ENCODE measurements at places on chromosomes 4 and X.

DNA sequence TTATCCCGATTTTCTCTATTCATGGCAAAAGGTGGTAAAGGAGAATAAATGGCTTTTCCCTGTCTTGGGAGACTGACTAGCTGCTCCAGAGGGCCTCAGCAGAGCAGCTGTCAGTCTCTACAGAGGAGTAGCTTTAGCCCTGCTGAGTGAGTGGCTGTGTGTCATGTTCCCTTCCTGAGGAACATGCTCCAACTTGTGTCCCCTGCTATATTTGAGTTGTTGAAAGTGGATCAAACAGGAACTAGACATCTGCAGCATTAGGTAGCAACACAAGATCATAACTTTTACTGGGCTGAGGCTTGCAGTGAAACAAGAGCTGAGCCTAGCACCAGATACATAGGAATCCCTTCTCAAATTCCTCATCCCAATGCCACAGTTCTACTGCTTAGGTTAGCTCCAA is 26.7 kb upstream of the PLAC1 start:
- no peak for DNase-seq

DNA sequence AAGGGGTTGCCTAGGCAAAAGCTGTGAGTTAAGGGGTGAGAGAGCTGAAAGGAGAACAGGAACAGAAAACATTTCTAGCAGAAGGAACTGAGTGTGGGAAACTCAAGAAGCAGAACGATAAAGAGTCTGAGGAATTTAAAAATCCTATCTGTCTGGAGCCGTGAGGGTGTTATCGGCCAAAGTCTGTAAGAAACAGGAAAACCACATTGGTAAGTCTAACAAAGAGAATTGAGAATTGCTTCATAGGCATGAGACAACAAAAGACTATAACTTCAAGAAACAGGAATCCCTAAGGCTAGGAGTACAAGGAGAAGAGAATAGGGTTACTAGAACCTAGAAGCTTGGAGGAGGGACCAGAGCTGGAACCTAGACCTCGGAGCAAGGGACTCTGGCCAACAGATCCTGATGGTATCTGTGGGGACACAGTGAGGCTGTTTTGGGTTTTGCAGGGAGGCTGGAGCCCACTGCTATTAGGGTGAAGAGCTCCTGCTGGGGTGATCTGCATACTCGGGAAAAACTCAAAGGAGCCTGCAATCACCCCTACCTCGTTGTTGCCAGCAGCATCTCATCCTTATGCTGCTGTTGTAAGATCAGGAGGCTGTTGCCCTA is 175.6 kb downstream of the FBXO8 start:
- no peak for DNase-seq

GRCh38 chr4:126775485-126776106 is 857.2 kb upstream of the INTU start:
- DNase-seq = no peak

DNA sequence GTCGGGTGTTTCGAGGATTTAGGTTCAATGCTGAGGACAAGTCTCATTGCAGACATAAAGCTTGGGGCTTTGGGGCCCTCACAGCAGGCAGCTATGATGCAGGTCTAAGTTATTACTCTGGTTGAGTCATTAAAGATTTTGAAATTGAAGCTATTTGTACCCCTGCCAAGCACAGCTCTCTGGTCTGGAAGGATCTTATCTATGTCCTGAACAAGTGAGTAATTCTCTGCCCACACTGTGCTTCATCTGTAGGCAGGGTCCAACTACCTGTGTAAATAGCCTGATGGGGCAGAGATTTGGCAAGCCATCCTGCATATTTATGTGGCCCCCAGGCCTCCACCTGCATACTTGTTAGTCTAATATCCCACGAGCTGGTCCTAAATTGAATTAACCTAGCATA is 41.4 kb upstream of the MAGEA4 start:
- no peak for DNase-seq

DNA sequence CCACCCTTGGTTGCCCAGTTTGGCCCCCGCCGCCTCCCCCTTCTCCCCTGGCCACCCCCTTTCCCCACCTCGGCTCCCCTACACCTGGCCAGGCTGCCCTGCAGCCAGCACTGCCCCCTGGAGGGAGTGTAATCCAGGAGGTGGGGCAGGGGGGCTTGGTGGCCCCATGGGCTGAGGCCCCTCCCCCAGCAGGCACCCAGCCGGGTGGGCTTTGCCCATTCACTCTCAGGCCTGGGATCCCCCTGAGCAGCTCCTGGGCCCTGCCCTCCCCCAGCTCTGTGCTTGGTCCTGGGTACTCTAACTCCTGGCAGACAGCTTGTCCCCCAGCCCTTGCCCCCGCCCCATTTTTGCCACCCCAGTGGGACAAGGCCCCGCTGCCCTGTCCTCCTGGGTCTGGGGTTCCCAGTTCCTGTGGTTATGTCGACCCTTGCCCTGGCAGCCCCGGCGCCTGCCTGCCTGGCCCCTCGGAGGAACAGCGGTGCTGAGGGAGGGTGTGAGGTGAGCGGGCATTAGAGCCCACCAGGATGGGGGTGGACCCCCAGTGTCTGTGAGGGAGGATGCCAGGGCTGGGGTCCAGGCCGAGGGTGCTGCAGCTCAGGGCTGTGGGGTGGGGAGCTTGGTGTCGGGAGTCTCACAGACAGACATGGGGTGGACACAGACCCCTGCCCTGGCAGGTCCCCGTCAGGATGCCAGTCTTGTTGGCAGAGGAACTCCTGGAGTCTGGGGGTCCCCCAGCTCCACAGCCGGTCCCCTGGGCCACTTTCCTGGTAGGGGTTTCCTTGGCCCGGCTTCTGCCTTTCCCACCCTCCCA is 10.2 kb downstream of the NAT8L start:
- no peak for DNase-seq

GRCh38 chrX:46278572-46278971 is 266.6 kb downstream of the ZNF674 start:
- no peak for DNase-seq

GRCh38 chrX:66021401-66021764 is 18.5 kb downstream of the VSIG4 start:
- no peak for DNase-seq

DNA sequence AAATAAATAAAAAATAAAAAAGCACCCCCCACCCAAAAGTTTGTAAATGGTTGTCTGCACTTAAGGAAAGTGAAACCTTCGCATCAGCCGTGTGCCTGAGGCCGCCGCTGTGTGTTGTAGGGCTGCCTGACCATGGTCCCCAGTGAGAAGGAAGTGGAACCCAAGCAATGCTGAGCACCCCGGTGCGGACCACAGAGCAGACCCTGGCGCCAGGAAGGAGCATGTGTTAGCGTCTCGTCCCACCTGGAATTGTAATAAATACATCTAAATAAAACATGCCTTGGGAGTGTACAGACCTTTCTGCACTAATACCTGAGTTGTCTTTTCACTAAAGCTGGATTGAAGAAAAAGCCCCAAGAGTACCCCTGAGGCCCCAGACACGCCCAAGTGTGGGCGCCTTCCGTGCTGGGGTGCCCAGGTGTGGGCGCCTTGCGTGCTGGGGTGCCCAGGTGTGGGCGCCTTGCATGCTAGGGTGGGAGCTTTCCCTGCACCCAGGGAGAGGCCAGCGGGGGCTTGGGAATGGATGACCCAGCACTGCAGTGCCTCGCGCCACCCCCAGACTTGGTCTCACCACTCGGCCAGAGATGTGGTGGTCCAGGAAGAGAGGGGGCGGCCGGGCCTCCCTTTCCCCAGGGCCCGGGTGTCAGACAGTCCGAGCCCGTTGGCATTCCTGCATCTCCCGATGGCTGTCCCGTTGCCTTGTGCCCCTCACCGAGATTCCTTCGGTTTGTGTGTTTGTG is 33.7 kb downstream of the HTT-AS start:
- DNase-seq = no peak

GRCh38 chrX:138756234-138756633 is 44.7 kb upstream of the FGF13 start:
- DNase-seq = no peak

DNA sequence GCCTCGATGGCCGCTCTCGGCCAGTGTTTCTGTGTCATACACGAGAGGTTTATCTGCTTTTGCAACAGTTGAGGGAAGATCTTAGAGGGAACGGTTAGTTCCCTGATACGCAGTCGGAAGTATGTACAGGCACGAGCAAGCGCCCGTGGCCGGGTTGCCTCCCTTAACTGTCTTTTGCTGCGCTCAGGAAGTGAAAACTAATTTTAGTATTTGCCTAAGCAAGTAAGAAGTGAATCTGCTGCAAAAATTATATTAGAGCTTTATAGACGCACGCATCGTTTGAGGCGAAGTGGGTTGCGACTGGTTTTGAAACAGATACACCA is 695 bp downstream of the MTM1 start:
- DNase-seq = no peak

GRCh38 chrX:4588466-4588865 is 875.0 kb upstream of the PRKX start:
- no peak for DNase-seq

DNA sequence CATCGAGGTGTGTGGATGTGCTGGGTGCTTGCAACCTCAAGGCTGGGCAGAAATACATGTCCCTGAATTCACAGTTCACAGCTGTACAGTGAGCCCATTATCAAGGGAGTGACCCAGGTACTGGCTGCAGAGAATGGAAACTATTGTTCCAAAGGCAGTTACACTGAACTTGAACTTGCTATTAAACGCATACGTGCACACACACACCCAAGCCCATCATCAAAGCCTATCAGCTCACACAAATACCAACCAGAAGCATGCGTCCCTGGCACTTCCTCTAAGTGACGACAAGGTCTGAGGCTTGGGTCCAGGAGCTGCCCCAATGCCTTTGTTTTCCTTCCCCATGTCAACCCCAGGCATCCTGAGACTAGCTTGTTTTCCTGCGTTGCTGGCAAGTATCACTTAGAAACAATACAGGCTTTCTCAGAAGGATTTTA is 88.6 kb downstream of the IRF2 start:
- DNase-seq = no peak

GRCh38 chr4:152524427-152524826 is 11.5 kb downstream of the FBXW7 start:
- DNase-seq = no peak

- DNase-seq = no peak
Observed at GRCh38 chrX:154967603-154968002, 54.9 kb downstream of the F8 start.

- peak; percentile 88 for DNase-seq
Observed at GRCh38 chr4:87073199-87074120, 138.6 kb downstream of the AFF1 start.

GRCh38 chrX:48470110-48470832 is at the start of gene SLC38A5:
TSS of gene SLC38A5 (minus strand) at chrX:48470260. CDS start at chrX:48467924, 2,336 bp downstream.
- DNase-seq = no peak

DNA sequence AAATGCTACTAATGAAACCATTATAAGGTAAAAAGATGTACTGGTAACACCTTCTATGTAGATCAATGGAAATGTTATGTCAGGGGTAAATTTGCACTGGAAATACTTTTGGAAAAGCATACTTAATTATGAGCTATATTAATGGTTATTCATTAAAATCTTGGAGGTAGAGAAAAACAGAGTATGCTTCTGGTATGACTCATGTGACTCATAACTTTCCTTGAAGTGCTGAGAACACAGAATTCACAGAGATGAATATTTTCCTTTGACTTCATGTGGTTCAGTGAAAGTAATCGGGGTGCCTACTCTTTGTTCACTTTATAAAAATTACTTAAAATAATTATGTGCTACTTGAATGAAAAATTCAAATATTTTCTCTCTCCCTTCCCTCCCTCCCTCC is 254.2 kb downstream of the KCTD8 start:
- DNase-seq = no peak

GRCh38 chrX:121755541-121755940 is 708.1 kb downstream of the GLUD2 start:
- DNase-seq = no peak

GRCh38 chrX:66046612-66047235 is 6.8 kb upstream of the VSIG4 start:
- no peak for DNase-seq

DNA sequence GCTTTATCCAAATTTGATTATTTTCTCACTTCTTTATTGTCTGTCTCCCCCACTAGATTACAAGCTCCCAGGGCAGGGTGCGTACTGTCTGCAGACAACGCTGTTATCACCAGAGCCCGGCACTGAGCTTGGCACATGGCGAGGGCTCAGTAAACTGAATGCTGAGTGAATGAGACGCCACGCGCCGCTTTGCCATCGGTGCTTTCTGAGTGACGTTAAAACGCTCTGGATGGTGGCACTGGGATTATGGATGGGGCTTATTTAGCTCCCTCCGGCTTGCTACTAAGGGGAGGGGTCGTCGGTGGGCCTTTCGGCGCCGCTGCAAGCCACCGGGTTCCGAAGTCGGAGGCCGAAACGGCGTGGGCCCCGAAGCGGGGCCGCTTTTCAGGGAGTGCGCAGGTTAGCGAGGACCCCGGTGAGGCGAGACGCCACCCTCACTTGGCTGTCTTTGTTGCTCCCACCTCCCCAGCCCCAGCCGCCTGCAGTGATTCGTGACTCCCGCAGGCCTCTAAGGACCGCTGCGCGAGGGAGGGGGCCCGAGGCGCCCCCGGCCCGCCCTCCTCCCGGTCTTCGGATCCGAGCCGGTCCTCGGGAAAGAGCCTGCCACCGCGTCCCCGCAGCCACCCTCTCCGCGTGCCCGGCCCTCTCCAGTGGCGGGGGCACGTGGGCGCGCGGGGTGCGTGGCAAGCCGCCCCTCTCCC is 569 bp upstream of the FHL1 start:
- DNase-seq = no peak

DNA sequence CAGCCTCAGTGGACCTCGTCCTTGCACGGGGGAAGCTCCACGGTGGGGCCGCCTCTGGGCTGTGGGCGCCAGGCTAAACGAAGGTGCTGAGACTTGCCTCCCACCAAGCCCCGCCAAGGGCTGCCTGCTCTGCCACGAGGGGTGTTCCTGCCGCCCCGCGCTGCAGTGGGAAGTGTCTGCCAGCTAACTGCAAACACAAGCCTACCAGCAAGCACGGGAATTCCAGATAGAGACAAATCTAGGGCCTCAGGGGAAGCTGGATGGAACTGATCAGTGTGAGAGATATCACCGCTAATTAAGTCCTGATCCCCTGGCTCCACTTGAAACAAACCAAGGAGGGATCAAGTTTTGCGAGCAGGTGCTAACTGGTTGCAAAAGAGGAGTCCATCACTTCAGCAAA is 181.6 kb upstream of the LEF1 start:
- DNase-seq = no peak

GRCh38 chr4:52659722-52660261 is 691 bp upstream of the USP46 start:
- no peak for DNase-seq

- no peak for DNase-seq
Observed at GRCh38 chr4:119774840-119775239, 146.2 kb upstream of the PDE5A start.

- no peak for DNase-seq
Observed at GRCh38 chrX:109958266-109958665, 44.6 kb upstream of the TMEM164 start.

- DNase-seq = no peak
Observed at GRCh38 chr4:168651374-168651773, 154.5 kb downstream of the PALLD start.

- no peak for DNase-seq
Observed at GRCh38 chr4:143089847-143090246, 94.9 kb upstream of the USP38 start.

- no peak for DNase-seq
Observed at GRCh38 chrX:108159028-108159670, 67.6 kb downstream of the ATG4A start.

GRCh38 chr4:146814750-146815149 is 130.9 kb downstream of the TTC29 start:
- no peak for DNase-seq

GRCh38 chr4:22595684-22596083 is 79.8 kb upstream of the ADGRA3 start:
- no peak for DNase-seq

Measured in NCI-H2029 treated with DMSO at 0.1 percent for 48 hours (cell line).